Peyer's patch (tissue), 4 donors: ENCODE measurements at places on chromosomes 2 and 18.

- DNase-seq, result no peak
Measured at GRCh38 chr2:200767111-200767885, 44.4 kb upstream of the BZW1 start.

DNA sequence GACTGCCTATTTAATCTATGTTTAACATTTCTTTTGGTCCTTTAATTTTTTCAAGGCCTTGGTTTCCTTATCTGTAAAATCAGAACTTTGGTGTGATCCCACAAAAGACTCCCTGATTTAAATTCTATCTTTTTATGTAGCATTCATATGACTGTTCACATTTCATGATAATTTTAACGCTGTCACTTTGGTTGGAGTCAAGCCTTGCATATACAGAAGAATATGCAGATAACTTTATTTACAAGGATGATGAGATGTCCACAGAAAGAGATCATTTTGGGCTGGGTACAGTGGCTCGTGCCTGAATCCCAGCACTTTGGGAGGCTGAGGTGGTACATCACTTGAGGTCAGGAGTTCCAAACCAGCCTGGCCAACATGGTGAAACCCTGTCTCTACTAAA is 38.4 kb upstream of the SOS1 start:
- DNase-seq, result no peak

- DNase-seq, result no peak
Measured at GRCh38 chr2:158486970-158487325, 30.2 kb downstream of the PKP4 start.

GRCh38 chr2:62968168-62968567 is 82.5 kb upstream of the OTX1 start:
- DNase-seq, result no peak

DNA sequence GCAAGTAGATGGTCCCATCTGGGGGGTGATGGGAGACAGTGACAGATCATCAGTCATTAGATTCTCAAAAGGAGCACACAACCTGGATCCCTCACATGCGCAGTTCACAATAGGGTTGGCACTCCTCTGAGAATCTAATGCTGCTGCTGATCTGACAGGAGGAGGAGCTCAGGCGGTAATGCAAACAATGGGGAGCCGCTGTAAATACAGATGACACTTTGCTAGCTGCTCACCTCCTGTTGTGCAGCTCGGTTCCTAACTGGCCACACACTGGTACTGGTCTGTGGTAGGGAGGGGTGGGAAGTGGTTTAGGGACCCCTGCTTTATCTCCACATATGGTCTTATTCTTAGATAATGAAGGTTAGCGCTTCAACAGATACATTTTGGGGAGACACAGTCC is 506.6 kb downstream of the PLCL1 start:
- DNase-seq, result no peak

- no peak for DNase-seq
Measured at GRCh38 chr2:64542071-64543007, 18.2 kb downstream of the AFTPH start.

GRCh38 chr18:36792634-36793283 is 36.0 kb downstream of the TPGS2 start:
- no peak for DNase-seq

- DNase-seq, result no peak
Measured at GRCh38 chr2:190545555-190546385, 11.2 kb upstream of the NEMP2 start.

- no peak for DNase-seq
Measured at GRCh38 chr18:46712406-46712805, 44.4 kb downstream of the ST8SIA5 start.

DNA sequence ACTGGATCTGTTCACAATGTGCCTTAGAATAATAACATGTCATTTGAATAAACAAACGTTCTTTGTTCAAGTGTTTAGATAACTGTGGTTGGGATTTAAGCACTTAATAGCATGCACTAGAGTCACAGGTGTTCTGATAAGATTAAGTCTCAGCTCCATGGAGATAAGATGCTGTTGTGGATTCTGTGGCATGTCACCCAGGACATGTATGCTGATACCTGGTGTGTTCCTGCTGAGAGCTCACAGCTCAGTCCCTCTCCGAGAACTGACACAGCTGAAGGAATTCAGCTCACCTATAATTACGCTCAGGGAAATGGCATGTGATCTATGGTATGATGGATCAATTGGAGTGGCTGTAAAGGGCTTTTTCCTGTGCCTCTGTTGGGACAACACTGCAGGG is 75.4 kb upstream of the ST6GAL2 start:
- DNase-seq, result no peak

GRCh38 chr2:171883275-171883893 is 10.7 kb downstream of the SLC25A12 start:
- no peak for DNase-seq

- no peak for DNase-seq
Measured at GRCh38 chr18:54117853-54118773, 106.4 kb downstream of the MBD2 start.

- no peak for DNase-seq
Measured at GRCh38 chr2:62944362-62944761, 106.3 kb upstream of the OTX1 start.

DNA sequence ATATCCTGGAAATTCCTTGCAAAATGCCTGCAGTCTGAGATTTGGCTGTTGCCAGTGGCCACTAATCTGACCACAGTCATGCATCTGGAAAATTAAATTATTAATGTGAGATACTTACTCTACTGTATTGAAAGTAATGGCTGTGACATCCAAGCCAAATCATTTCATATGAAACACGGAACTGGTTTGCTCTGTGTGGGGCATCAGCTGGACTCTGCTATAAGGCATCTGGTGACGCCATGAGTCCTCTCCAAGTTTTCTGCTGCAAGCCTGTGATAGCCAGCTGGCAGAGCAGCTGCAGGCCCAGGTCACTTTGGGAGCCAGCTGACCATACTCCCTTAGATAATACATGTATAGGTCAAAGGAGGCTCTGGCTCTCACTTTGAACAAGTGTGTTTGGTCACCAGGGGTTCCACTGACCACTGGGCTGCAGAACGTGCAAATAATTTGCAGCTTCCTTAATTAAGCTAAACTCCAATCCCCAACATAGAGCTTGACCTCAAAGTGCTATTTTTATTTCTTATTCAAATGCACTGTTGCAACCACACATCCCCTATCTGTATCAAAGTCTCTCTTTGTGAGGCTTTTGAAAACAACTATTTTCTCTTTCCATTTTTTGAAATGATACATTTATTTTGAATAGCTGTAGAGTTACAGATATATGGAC is 152.9 kb downstream of the NCKAP5 start:
- DNase-seq, result no peak

GRCh38 chr2:234835738-234836137 is 116.1 kb upstream of the SH3BP4 start:
- no peak for DNase-seq

GRCh38 chr2:167275046-167275445 is 386.8 kb downstream of the XIRP2 start:
- no peak for DNase-seq

- no peak for DNase-seq
Measured at GRCh38 chr2:101998896-101999789, 7.4 kb downstream of the IL1R2 start.

GRCh38 chr2:96869281-96869821 is 529 bp downstream of the SEMA4C start:
- peak; percentile 74 for DNase-seq

DNA sequence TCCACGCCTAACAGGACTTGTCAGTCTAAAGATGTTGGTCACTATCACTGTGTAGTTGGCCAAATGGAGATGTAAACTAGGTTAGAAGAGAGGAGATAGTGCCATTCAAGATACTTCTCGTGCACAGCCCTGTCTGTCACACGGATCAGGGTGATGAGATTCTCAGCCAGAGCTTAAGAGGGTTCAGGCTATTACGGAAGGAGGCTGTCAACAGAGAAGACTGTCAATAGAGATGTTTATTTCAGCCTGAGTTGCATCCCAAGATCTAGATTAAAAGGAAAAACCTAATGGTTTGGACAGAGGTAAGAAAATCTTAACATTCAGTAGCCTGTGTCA is 83.4 kb downstream of the AAK1 start:
- DNase-seq, result no peak

DNA sequence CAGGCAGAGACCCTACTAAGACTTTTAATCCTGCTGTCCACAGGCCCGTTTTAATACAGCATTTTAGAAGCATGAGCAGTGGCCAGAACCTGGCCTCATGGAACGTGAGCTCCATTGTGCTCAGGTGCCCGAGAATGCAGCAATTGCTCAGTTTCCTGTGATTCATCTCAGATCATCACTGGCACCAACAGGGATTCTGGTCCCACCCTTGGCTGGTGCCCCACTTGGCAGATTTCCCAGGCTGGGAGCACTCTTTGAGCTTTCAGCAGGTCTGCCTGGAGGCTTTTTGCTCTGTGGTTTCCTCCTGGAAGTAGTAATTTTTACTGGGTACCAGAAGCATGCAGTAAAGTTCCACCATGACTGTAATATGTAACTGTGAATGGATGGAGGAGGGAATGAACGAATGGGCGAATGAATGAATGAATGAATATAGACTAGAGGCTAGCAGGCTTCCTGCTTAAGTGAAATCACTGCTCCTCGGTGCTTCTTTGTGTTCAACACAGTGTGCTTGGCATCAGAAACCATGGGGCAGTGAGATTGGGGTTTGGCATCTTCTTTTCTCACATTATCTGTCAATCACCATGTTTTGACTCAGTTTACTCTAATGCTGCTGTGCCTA is 312.9 kb downstream of the PRKCE start:
- no peak for DNase-seq

- no peak for DNase-seq
Measured at GRCh38 chr2:31983762-31984467, 26.9 kb downstream of the MEMO1 start.

GRCh38 chr2:233339427-233339826 is 14.9 kb upstream of the DGKD start:
- DNase-seq, result no peak

DNA sequence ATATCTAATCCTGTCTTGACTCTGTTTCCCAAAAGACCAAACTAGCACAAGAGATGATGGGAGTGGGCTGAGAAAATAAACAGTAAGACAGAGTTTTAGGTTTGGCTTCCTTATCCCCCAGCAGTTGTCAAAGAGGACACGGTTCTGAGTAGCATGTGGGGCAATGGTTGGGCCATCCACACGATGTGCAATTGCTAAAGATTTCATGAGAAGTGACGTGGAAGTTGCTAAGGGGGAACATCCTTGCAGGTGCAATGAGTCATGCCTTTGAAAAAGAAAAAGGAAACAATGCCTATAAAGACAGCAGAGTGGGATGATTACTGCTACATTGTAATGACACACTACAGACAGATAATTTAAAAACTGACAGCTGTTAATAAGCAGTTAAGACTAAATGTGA is 1395.8 kb downstream of the LRP1B start:
- no peak for DNase-seq

DNA sequence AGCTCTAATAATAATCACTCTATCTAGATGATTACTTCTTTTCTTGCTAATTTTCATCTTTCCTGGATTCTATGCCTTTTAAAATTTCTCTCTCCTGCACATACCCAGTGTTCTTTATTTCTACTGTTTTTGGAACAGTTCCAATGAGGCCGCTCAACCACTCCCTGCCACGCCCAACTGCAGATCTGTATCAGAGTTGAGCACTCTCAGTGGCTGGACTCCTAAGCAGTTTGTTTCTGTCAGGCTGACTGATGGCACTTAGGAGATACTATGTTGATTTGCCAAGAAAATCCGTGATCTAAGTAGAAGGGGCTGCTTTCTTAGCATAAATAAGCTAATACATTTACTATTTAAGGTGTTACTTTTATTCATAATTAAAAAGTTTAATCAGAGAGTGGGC is 192.8 kb downstream of the ARHGAP15 start:
- no peak for DNase-seq

GRCh38 chr2:128630974-128631697 is 312.5 kb upstream of the HS6ST1 start:
- no peak for DNase-seq

- DNase-seq, result no peak
Measured at GRCh38 chr18:6022074-6022444, 126.7 kb upstream of the TMEM200C start.

DNA sequence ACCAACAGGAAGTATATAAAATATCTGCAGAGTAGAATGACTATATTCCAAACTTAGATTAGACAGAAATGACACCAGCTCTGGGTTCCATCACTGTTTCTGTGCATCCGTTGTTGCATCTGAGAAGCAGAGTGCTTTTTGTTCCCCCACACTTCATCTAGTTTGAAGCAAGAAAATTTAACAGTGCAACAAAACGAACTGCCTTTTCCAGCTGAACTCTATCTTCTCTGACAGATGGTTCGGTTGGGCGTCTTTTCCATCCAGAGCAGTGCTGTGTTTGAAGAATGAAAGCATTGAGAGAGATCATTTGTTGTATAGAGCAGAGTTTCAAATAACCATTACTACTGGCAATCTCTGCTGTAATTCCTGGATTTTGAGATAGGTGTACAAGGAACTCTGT is 757.5 kb downstream of the DPP10 start:
- no peak for DNase-seq

DNA sequence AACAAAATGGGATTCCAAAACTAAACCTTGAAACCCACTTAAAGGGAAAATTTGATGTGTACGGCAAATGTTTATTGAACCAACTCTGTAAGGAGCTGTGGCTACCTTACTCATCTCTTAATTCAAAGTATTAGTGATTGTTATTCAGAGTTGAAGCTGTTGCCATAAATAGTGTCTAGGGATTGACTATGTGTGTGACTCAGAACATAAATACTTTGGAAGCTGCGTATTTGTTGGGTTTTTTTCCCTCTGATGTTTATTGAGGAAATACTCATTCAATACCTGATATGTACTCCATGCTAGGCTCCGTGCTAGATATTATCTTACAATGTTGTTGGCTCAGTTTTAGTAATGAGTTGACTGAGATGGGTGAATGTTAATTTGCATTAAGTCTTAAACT is 90.4 kb downstream of the PTRHD1 start:
- no peak for DNase-seq

GRCh38 chr2:158732573-158733429 is 62.3 kb upstream of the DAPL1 start:
- no peak for DNase-seq

GRCh38 chr2:160510617-160511016 is 17.0 kb upstream of the RBMS1 start:
- no peak for DNase-seq
